Stimulated activated CD8-positive, alpha-beta memory T cell treated with anti-CD3 and anti-CD28 coated beads, Interleukin-4, amount 100 ng/mL, for 1 hour (primary cell): ENCODE measurements at places on chromosomes 16 and 17.

DNA sequence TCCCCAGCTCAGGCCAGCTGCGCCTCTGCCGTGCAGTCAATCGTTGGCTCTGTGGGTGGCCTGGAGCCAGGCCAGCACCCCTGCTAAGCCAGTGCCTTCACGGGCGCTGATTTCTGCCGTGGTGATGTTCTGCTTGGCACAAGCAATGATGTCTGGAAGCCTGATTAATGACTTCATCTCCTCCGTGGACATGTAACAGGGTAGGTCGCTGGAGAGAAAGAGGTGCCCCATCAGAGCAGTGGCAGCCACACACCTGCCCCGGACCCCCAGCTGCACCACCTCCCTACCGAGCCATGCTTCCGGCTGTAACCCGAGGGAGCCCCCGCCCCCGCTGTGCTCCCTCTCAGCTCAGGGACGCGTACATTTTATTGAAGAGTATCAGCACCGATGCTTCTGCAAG is 1.9 kb downstream of the ARL16 start:
- DNase-seq, result no peak

- no peak for DNase-seq
These were observed 80.4 kb downstream of the EFCAB5 start for GRCh38 chr17:30021708-30022317.

GRCh38 chr17:20281860-20282259 is 185.5 kb downstream of the LGALS9B start:
- DNase-seq, result no peak

DNA sequence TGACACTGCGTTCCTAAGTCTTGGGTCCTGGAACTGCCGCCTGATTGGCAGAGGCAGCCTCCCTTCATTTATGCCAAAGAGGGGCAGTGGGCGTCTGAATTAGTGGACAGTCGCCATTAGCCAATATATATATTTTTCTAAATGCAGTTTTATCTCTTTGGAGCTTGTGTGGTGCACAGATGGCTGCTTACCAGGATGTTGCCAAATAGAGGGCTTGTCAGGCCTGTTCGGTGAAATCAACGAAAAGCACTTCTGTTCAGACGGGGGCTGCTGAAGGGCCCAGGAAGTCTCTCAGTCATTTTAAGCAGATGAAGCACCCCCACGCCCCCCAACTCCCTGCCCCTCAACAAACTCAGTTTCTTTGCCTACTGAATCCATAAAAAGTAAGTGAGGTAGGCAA is 66.0 kb downstream of the RAP1GAP2 start:
- DNase-seq, result no peak

DNA sequence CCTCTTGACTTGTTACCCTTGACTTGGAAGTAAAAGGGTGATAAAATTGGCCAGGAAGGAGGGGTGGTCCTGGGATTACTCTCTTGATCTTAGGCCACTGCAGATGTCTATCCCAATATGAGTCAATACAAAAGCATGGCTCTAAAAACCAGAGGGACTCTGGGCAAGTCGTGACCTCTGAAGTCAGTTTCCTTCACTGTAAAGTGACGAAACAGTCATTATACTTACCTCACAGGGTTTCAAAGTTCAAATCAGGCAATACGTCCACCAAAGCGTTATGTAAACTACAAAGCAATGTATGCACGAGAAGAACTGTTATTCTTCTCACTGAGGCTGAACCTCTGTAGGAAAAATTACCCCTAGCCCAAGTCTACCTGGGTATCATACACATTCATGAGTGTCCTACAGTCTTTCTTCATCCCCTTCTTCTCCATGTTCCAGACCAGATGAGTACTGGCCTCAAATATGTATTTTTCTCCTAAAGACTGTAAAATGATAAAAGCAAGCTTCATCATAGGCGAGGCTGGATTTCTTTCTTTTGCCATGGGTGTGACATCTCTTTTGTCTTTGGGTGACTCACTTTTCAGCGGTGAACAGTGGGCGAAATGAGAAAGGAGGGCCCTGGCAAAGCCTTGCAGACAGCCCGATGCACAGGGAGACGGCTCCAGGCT is 34.5 kb upstream of the CLEC18B start:
- no peak for DNase-seq

DNA sequence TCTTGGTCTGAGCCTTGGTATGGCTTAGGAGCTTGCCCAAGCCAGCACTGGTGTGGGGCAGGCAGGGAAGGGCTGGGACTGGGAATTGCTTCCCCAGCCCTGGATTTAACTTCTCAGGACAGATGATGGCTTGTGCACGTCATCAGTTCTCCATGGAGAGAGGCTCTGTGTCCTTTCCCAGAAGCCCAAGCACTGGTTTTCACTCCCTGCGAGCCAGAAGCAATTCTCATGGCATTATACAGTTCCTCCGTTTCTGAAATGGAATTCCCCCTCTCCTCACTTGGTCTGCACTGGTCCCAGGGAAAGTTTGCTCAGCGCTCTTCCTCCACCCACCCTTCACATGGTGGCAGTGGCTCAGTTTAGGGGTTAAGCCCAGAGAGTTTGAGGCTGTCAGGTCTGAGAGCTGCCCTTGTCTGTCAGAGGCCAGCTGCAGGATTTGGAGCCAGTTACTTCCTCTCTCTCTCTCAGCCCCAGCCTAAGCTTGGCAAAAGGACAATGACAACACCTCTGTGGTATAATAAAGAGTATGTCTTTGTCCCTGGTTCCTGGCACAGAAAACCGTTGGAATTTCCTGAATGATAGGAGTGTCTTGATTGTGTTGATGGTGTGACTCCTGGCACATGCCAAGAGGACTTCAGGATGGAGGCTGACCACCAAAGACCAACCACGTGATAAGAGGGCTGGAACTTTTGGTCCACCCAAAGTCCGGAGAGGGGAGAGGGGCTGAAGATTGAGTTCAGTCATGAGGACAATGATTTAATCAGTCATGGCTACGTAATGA is 219.6 kb upstream of the TNRC6C start:
- DNase-seq, result no peak

GRCh38 chr16:10828851-10829366 is 10.3 kb upstream of the TVP23A start:
- no peak for DNase-seq

- no peak for DNase-seq
These were observed 31.3 kb downstream of the DCUN1D3 start for GRCh38 chr16:20868890-20869289.

GRCh38 chr17:83152227-83152744 is 72.9 kb downstream of the METRNL start:
- no peak for DNase-seq

DNA sequence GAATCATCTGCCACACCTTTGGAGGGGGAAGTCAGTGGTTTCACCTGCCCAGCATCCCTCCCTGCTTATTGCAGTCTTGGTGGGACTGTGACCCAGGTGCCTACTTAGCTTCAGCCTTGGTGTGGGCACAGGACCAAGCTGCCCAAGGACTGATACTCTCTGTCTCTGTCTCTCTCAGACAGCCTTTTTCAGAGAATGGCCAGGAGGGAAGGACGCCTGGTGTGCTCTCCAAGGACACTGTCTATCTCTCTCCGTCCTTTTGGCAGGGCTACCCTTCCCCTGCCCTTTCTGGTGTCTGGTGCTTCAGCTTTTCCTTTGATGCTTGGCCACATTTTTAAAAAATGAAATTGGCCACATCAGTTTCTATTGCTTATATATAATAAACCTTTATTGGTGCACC is 19.6 kb downstream of the PIK3R6 start:
- no peak for DNase-seq

DNA sequence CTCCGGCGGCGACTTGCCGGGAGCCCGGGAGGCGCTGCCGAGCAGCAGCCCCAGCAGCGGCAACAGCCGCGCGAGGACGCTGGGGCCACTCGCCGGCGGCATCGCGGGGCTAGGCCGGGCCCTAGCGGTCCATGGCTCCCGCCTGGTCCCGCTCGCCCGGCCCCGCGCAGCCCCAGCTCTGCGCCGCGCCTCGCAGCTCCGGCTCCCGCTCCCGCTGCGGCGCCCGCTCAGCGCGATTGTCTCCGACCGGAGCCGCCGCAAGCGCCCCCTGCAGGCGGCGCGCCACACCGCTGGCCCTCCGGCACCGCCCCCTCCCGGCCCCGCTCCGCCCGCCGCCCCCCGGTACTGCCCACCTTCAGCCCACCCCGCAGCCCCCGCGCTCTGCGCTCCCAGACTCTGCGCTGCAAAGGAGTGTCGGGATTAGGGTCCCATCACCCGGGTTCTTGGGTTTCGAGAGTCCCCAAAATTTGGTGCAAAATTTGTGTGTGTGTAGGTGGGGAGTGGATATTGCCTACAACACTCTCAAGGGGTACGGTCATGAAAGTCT is at the start of gene FAM171A2:
TSS of gene FAM171A2 (minus strand) at position 241 of the 547 bp plus-strand sequence. CDS start at position 102, 139 bp downstream.
- peak; percentile 33 for DNase-seq

DNA sequence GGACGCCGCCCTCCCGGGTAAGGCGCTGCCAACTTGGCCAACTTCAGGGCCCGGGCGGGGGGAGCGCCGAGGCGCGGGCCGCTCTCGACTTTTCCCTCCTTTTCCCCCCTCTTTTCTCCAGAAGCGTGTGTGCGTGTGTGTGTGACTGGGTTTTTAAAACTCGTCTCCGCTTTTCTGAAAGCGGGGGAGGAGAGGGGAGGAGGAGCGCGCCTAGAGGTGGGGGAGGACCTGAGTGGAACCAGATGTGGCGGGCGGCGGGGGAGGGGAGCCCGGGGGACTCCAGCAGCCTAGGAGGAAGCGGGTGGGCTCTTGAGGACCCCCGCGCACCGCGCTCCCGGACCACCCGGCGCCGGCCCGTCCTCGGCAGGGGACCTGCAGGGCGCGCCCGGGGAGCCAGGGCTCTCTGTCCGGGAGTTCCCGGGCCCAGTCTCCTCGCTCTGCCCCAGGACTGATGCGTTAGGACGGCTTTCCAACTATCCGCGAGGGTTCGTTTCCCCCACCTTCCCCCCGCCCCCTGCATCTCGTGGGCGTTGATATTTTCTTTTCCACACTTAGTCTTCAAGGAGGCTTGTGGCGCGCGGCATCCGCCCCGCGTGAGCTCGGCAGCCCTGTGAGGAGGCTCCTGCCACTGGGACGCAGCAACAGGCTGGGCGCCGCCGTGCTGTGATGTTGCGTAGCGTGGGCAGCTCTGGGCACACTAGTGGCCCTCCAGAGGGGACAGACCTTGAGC is 599 bp downstream of the MRC2 start:
- no peak for DNase-seq

- no peak for DNase-seq
These were observed 6.8 kb upstream of the MPRIP start for GRCh38 chr17:17035490-17035889.

GRCh38 chr16:35734728-35735402 is 2275.5 kb downstream of the TP53TG3F start:
- no peak for DNase-seq

GRCh38 chr17:57102122-57102521 is 17.1 kb downstream of the AKAP1 start:
- DNase-seq, result no peak

DNA sequence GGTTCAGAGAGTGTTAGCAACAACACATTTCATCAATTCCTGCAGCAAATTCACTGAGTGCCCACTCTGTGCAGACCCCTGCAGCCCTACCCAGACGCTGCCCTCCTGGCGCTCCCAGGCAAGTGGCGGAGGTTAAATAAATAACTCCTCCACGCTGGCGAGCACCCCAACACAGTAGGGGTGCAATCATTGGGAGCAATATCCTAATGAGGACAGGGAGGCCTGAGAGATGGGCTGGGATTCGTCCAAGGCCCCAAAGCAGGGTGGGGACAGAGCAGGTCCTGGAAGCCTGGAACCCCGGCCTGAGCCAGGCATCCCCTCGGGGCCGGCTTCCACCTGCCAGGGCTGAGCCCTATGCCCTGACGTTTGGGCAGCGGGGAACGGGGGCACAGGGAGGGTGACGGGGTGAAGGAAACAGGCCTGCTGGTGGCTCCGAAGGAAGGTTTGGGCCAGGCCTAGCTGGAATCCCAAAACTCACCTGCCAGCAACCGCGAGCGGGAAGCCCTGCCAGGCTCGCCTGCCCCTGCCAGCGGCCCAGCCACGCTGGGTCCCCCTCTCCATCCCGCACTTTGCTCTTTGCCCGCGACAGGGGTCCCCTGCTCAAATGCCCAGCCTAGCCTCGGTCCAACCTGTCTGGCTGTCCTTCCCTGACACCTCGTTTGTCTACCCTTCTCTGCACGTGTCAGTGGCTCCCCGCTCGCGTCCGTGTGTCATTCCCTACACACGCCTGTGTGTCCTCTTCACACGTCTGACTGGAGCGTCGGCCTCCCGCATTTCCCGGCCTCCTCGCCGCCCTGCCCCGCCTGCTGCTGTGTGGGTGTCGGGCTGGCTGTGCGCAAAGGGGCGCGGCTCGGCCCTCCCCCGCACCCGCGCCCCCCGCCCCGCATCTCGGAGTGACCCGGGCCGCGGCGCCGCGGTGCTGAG is 721 bp upstream of the BEAN1 start:
- no peak for DNase-seq

DNA sequence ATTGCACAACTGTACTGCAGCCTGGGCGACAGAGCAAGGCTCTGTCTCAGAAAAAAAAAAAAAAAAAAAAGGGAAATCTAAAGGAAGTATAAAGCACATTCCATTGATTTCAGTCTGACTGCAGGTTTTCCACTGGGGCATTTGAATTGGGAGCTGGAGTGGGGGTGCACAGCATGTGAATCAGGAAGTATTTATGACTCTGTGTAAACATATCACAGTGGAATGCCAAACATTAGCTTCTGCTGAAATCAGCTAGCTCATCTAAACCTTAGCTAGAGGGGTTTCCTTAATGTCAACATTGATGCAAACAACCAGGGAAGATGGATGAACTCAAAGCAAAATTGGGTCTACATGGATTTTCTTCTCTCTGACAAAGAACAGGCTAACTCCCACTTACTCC is 641.0 kb upstream of the EEF2KMT start:
- DNase-seq, result no peak

- no peak for DNase-seq
These were observed 22.2 kb downstream of the QPRT start for GRCh38 chr16:29701214-29701555.

GRCh38 chr17:43025766-43026537 is 921 bp downstream of the RND2 start:
- no peak for DNase-seq

- DNase-seq, result no peak
These were observed 52.4 kb upstream of the NLK start for GRCh38 chr17:27990100-27990499.

DNA sequence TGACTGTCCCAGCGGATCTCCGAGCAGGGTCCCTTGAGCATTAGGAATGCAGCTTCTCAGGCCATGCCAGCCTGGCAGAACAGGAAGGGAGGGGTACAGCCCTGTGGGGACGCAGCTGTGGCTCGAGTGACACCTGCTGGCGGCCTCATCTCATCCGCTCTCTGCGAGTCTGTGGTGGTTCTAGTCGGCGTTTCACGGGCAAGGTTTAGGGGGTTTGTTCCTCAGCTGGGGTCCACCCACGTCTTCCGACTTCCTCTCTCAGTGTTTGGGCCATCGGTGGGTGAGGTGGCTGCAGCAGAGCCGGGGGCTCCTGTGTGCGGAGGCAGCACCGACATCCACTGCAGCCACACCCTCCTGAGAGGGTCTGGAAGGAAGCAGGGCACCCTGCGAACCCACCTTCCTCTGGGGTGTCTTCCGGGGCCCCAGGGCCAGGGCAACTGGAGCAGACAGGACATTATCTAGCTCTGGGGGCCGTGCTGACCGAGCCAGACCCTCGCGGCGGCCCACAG is 33.3 kb downstream of the JPH3 start:
- DNase-seq, result peak; percentile 9
